ENCODE measurements at places on chromosomes 11 and 22. TPM values are rescaled to one million over a fixed set of nuclear protein-coding genes. Genes with fewer than 3 reads are reported as not detected.

DHCR7 gene
- 17.1 TPM for total RNA-seq

STX3 gene
- 10.3 TPM for total RNA-seq

RASGRP2 gene
- 682 TPM for total RNA-seq

CALCA gene
- total RNA-seq = not detected

CCDC86 gene
- 11.3 TPM for total RNA-seq

OR6A2 gene
- total RNA-seq = not detected

ANO1 gene
- not detected for total RNA-seq

All from naive thymus-derived CD8-positive, alpha-beta T cell (primary cell).